ENCODE measurements at places on chromosomes 1 and 21. TPM values are rescaled to one million over a fixed set of nuclear protein-coding genes. Genes with fewer than 3 reads are reported as not detected.

DNA sequence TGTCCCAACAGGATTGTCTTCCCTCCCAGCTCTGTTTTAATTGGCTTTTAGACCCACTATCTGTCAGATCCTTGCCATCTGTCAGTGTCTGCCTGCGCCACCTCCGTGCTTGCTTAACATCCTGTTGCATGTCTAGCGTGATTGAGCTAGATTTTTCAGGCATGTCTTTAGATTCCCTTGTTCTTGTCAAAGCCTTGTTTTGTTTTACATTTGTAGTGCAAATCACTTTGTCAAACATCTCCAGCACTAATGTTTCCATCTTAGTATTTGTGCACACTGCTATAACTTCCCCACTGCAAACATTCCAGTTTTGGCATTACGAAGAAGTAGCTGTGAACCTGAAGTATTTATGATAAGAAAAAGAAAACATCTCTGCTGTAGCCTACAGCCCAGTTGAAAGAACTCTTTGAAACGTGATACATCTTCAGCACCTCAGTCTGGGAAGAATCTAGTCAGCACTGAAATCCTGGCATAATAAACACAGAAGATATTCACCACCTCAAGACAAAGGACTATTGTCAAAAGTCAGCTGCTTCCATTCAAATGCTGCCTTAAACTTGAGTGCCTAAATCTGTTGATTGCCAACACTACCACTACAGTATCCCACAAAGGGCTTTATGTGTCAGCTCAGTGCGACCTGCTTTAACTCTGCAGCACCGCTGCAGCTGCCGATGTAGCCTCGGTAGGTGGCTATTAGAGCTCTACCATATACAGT is 105.0 kb downstream of the FNBP1L start:
- no peak for DNase-seq

GRCh38 chr1:38489844-38490270 is 369.7 kb downstream of the RRAGC start:
- no peak for DNase-seq

- no peak for DNase-seq
Measured at GRCh38 chr1:9153152-9153551, 24.2 kb upstream of the GPR157 start.

GRCh38 chr1:232911027-232911599 is 39.3 kb upstream of the NTPCR start:
- DNase-seq = peak; percentile 63

- DNase-seq = no peak
Measured at GRCh38 chr1:198541737-198542136, 1.3 kb upstream of the ATP6V1G3 start.

RNF186 gene
- total RNA-seq = not detected

S100A2 gene
- 11.7 TPM for total RNA-seq

DNA sequence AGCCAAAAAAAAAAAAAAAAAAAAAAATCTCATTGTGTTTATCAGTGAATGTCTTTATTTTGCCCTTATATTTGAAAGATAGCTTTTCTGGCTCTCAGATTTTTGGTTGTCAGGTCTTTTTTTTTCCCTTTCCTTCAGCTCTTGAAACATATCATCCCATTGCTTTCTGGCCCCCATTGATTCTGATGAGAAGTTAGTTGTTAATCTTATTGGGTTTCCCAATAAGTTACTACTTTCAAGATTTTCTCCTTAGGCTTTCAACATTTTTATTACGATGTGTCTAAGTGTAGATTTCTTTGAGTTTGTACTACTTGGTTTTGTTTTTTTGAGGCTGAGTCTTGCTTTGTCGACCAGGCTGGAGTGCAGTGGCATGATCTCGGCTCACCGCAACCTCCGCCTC is 14.7 kb upstream of the SOAT1 start:
- DNase-seq = no peak

JTB gene
- total RNA-seq = 138 TPM

- no peak for DNase-seq
Measured at GRCh38 chr1:116287341-116288200, 85.5 kb upstream of the ATP1A1 start.

DNA sequence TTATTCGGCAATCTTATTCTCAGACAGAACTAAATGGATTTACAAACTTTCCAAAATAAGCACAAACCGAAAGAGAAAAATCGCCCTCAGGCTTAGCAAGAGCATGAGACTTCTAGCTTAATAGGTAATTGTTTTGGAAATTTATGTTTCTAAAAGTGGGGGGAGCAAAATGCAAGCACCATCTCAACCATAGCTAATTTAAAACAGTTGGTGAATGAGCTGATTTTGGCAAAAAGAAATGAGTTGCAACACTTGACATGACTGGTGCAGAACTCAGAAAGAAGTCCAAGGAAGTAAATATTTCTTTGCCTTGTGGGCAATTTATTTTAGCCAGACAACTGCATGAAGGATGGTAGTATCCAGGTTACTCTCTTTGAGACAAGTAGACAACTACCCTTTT is 71.5 kb upstream of the PTGFR start:
- no peak for DNase-seq

DNA sequence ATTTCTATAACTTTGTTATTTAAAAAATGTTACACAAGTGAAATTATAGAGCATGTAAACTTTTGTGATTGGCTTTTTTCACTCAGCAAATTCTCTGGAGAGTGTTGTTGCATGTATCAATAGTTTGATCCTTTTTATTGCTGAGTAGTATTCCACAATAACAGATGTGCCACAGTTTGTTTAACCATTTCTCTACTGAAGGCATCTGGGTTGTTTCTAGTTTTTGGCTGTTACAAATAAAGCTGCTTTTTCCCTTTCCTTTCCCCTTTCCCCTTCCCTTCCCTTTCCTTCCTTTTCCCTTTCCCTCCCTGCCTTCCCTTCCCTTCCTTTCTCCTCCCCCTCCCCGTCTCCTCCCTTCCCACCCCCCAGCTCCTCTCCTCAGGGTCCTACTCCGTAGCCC is 15.9 kb downstream of the TUFT1 start:
- DNase-seq = no peak

DNA sequence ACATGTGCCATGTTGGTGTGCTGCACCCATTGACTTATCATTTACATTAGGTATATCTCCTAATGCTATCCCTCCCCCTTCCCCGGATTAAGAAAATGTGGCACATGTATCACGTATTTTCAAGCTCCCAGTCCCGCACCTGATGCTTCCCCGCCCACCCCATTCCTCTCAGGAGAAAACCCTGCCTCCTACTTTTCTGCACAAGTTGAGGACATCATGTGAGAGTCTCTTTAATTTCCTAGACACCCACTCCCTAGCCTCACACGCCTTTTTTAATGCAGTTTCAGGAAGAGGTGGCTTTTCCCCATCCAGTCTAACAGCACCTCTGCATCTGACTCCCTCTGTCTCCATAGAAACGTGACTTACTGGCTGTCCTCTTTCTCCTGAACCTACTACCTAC is 58.2 kb upstream of the GOLT1A start:
- no peak for DNase-seq

DNA sequence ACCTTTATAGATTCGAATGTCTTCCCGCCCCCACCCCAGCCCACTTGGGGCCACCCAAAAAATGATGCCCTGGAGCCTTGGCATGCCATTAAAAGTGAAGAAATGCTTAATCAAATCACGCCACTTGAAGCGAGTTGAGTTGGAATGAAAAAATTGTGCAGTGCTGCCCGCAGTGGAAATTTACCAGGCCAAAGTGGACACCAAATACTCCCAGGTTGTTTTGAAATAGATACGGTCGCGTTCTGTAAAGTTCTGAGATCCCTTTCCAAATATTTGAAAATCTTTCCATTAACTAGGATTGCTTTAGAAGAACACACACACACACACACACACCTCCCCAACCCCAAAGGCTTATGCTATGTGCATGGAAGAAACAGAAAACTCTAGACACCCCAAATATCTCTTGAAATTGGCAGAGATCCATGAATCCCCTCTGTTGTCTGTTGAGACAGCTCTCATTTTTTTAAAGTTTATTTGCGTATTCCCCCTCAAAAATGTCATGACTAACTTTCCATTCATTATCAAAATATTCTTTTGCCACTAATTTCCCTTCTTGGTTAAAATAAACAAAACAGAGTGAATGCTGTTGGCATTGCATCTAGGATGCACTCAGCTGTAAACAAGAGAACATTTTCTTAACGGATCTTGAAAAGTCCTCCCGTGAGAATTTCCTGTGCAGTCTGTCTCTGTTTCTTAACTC is 142.3 kb upstream of the KCNE2 start:
- no peak for DNase-seq

- DNase-seq = no peak
Measured at GRCh38 chr1:88647249-88647645, 36.8 kb upstream of the PKN2 start.

DNA sequence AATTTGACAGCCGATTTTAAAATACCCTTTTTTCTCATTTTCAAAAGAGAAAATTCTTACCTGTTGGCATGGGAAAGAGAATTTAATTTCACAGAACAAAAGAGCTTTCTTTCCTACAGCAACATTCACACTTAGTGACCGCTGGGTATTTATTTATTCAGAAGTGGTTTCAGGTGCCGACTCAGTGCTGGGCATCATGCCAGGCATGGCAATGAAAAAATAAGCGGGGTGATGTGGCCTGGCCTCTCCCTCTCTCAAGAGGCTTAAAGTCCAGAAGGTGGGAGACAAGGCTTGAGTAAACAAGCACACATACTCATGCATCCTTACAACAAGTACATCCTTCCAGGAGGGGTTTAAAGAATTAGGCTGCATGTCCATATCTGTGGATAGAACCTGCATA is 4.1 kb upstream of the PCP4 start:
- DNase-seq = no peak

TAS1R1 gene
- total RNA-seq = not detected

DNA sequence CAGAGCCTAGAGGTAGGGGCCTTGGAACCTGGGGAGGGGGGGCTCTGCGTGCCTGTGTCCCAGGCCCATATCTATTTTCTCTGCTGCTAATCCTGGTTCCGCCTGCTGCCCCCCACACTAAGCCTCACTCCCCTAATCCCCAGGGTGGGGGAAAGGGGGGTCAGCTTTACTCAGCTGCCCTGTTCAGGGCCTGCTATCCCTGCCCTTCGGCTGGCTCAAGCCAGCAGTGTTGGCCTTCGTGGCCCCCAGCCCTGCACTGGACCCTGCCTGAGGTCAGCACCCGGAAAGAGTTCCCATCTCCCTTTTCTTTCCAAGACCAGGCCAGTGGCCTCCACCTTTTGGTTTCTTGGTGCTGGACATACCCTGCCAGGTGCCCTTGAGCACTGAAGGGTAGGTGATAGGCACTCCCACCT is 8.4 kb downstream of the ZBTB7B start:
- no peak for DNase-seq

GRCh38 chr21:31945546-31945945 is 72.7 kb downstream of the HUNK start:
- no peak for DNase-seq

GRCh38 chr1:32861904-32862695 is 8.6 kb downstream of the FNDC5 start:
- DNase-seq = no peak

STX12 gene
- 44.5 TPM for total RNA-seq

DNA sequence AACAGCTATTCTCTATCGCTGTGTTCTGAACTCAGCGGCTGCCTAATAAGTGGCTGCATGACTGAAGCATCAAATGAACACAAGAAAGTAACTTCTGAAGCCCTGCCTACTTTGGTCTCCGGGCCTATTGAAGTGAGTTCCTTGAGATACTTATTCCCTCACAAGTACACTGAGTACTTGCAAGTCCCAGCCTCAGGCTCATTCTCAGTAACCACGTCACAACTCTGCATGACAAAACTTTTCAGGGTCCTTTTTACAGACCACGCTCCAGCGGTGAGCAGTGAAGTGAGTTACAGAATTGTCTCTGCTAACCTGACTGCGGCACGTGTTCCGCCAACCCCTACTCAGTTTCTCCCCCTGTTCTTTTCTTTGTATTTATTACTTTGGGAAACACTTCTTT is 1342.7 kb upstream of the ADGRL4 start:
- no peak for DNase-seq

C4BPA gene
- not detected for total RNA-seq

IL23R gene
- total RNA-seq = not detected

DNA sequence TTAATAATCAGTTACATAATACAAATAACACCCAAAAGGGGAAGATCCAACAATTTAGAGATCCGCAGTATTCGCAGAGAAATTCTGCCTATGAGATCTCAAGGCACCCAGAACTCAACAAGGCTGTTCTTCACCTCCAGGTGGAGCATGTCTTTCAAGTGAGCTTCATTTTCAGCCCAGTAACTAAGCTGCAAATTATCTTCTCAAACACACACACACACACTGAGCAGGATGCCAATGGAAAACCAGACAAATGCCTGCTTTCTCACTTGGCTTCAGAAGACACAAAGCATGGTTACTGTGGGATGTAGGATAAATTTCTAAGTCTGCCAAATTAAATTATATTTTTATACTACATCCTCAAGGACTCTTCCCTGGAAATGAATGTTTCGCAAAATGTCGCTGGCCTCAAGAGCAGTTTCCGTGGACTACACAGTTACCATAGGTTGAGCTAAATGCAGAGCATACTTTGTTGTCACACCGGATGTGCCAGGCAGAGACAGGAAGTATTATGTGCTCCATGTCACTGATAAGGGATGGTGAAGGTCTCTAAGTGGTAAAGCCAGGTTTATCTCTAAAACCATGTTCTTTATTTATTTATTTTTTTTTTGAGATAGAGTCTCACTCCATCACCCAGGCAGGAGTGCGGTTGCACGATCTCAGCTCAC is 30.3 kb downstream of the UBR4 start:
- DNase-seq = no peak

CFAP74 gene
- not detected for total RNA-seq

GRCh38 chr1:203672346-203672745 is 45.7 kb downstream of the ATP2B4 start:
- DNase-seq = no peak

- peak; percentile 91 for DNase-seq
Measured at GRCh38 chr1:161766102-161766981, at the start of gene ATF6. ATF6 (plus strand) TSS chr1:161766320; CDS start chr1:161766361, 41 bp downstream.

SPATA45 gene
- total RNA-seq = not detected

- DNase-seq = no peak
Measured at GRCh38 chr1:117009132-117009531, 7.6 kb downstream of the CD101 start.

GRCh38 chr1:117210831-117211261 is at the start of gene VTCN1:
VTCN1 (minus strand) TSS chr1:117210927; CDS start chr1:117210855, 72 bp downstream.
- DNase-seq = peak; percentile 67

OR2G6 gene
- total RNA-seq = not detected

KRTAP12-2 gene
- total RNA-seq = not detected

DNA sequence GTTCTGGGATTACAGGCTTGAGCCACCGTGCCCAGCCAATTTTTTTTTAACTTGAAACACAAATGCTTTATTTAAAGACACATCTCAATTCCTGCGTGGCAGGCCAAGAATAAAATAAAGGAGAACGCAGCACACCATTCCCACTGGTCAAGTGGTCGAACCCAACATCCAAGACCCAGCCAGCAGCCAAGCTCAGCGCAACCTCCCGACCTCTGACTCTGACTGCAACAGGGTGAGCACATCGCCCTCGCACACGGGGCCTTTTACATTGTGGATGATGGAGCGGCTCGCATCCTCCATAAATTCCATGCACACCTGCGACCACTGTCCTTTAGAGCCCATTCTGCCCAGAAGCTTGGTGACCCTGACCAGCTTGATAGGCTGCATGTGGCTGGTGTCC is 5.5 kb upstream of the GUK1 start:
- no peak for DNase-seq

All from osteocyte (in vitro differentiated cells).